ENCODE measurements at places on chromosomes 11 and 22.

- DNase-seq = no peak
These were observed 20.8 kb upstream of the LINC01488 start for GRCh38 chr11:69460540-69461257.

DNA sequence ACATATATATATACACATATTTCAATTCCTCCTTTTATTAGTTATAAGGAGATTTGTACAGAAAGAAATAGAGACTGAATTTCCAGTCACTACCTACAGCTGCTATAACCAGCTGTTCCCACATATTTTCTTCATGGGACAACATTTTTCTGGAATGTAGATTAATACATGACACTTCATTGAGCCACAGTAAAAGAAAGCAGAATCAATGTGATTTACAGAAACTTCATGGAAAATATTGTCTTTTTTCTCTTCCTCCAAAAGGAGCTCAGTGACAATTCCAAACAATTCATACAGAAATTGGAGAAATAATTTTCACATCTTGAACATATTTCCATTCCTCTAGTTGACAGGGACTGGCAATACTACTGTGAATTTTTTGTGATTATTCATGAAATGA lies 249.2 kb downstream of the DLG2 start:
- DNase-seq = no peak

DNA sequence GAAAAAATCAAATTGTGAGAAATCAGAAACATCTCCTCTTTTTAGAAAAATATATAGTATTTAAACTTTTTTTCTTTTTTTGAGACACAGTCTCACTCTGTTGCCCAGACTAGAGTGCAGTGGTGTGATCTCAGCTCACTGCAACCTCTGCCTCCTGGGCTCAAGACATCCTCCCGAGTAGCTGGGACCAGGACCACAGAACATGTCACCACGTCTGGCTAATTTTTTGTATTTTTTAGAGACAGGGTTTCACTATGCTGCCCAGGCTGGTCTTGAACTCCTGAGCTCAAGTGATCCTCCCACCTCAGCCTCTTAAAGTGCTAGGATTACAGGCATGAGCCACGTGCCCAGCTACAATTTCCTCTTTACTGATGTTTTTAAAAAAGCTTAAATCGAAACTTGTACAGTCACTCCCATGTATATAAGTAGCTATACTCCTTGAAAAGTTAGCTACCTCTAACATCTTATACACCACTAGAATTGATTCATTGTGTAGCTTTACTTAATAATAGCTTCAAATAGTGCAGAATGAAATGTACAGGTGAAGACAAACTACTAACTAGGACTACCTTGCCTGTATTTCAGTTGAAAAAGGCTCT lies 10.3 kb downstream of the EIF4G2 start:
- DNase-seq = no peak

- no peak for DNase-seq
These were observed 99.5 kb downstream of the MICAL3 start for GRCh38 chr22:17924735-17925364.

- DNase-seq = no peak
These were observed 145.5 kb downstream of the RBFOX2 start for GRCh38 chr22:35883031-35883620.

- DNase-seq = no peak
These were observed 24.6 kb downstream of the IGF2 start for GRCh38 chr11:2114430-2115241.

- DNase-seq = no peak
These were observed 6.8 kb upstream of the GGA1 start for GRCh38 chr22:37601540-37602442.

- DNase-seq = no peak
These were observed 4.8 kb downstream of the TRIM3 start for GRCh38 chr11:6468712-6469495.

- DNase-seq = peak; percentile 86
These were observed 10.5 kb upstream of the C11orf24 start for GRCh38 chr11:68282141-68282860.

- DNase-seq = no peak
These were observed 41.9 kb upstream of the TTLL12 start for GRCh38 chr22:43228863-43229262.

- no peak for DNase-seq
These were observed 113.4 kb downstream of the ZBTB16 start for GRCh38 chr11:114172871-114173444.

DNA sequence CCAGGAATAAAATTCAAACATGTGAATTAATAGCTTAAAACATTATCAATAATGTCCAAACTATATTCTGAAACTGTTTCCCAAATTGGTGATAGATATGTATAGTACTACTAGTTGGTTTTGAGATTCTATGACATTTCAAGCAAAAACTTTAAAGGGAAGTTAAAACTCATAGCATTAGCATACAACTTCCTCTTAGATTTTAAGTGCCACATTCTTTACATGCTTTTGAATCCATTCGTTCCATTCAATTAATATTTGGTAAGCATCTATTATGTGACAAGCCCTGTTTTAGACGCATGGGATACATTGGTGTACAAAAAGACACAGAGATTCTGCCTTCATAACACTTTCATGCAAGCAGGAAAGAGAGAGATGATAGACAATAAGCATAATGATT lies 8.9 kb downstream of the PATL1 start:
- DNase-seq = no peak

GRCh38 chr22:31923747-31924146 lies 20.6 kb upstream of the YWHAH start:
- DNase-seq = no peak

- DNase-seq = no peak
These were observed 721.4 kb downstream of the BRD1 start for GRCh38 chr22:49106096-49106841.

GRCh38 chr11:121553806-121554205 lies 101.0 kb upstream of the SORL1-AS1 start:
- DNase-seq = no peak

- no peak for DNase-seq
These were observed 30.5 kb downstream of the LRRC10B start for GRCh38 chr11:61539006-61539405.

- no peak for DNase-seq
These were observed 135.9 kb downstream of the DBX1 start for GRCh38 chr11:20024172-20024935.

DNA sequence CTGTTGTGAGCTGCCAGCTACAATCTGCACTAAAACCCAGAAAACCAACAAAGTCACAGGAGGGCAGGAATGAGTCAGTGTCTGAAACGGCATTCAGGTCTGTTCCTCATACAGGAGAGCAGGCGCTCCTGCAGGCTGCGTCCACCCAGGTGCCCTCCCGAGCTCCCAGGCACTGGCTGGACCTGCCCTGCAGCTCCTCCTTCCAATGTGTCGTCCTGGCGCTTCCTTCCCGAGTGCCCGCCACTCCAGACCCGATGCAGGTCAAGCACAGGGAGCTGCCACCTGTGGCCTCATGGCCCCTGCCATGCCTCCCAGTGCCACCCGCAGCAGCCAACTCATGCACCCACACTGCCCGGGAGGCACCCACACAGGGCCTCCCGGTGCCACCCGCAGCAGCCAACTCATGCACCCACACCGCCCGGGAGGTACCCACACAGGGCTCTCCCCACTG lies 12.0 kb downstream of the BRD1 start:
- DNase-seq = no peak

DNA sequence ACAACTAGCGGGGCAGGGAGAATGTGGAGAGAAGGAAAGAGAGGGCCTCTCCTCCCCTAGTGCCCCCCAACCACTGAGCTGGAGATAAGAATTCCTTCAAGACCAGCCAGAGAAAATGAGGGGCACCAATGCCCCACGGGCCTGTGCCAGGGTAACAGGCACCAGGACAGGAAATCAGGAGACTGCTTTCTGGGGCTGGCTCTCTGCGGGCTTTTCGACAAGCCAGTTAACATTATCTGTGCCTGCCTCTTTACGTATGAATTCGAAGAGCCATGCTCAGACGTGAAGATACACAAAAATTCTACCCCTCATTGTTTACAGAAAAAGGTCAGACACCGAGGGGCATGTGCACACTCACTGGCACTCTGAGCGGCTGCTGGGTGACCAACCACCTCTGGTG lies 52.1 kb downstream of the MYH9 start:
- no peak for DNase-seq

DNA sequence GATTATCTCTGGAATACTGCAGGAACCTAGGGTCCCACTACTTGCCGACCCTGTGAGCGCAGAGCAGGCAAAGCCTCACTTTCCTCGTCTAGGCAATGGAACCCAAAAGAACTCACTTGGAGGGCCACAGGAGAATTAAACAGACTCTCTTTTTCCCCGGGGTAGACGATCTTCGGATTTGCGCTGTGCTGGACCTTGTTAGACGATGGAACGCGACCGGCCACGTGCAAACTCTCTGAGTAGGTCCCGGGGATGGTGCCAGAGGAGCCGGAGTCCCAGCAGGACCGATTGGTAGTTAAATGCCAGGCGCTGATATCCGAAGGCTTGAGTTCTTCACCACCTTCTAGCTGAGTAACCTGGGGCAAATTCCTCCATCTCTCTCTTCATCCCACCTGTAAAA lies 1.0 kb upstream of the SLC1A2 start:
- no peak for DNase-seq

DNA sequence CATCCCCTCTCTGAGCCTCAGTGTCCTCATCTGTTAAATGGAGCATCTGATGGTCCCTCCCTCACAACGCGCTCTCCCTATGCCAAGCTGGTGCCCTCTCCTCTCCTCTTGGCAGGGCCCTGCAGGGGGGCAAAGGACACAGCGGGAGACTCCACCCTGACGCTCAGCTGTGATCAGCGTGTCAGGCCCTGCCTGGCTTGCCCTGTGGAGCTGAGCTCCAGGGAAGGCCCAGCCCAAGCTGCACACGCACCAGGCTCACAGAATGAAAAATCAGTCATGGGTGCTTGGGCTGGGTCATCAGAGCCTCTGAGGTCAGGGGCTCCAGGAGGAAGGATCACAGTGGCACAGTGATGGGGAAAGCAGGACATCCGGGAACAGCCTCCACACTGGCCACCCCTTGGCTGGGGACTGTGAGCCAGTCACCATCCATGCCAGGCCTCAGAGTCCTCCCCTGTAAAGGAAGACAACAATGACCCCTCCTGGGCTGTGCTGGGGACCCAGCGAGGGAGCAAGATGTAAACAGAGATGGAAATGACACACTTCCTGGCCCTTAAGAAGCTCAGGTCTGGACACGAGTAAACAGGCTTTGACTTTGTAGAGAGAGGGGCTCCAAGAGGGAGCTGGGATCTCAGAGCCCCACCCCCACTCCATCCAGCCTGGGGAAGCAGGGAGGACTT lies 36.6 kb downstream of the RPL3 start:
- no peak for DNase-seq

DNA sequence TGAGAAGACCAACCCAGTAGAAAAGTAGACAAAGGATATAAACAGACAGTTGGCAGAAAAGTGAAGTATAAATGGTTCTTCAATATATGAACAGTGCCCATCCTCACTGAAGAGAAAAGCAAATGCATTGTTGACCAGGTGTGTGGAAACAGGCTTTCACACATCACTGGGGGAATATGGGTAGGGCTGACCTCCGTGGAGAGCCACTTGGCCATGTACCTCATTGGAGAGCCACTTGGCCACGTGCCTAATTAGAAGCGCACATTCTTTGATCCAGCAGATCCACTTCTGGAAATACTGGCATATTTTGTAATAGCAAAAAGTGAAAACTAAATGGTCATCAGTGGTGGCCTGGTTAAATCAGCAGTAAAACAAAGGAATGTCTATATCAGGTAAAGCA lies 43.2 kb downstream of the PPP6R3 start:
- no peak for DNase-seq

DNA sequence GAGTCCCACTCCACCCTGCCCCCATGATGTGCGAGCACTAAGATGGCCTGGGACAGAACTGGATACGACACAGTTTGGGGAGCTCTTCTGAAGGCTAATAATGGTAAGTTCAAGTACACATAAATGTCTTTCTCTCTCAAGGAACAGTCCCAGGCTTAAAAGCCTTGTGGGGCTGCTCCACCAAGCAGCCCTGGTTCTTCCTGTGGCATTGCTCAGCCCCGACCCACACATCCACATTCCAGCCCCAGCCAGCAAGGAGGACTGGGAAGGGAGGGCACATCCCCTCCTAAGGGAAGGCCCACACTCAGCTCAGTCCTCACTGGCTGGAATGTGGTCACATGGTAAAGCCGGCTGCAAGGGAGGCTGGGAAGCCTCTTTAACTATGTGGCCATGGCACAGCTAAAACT lies 13.3 kb upstream of the MB start:
- no peak for DNase-seq

DNA sequence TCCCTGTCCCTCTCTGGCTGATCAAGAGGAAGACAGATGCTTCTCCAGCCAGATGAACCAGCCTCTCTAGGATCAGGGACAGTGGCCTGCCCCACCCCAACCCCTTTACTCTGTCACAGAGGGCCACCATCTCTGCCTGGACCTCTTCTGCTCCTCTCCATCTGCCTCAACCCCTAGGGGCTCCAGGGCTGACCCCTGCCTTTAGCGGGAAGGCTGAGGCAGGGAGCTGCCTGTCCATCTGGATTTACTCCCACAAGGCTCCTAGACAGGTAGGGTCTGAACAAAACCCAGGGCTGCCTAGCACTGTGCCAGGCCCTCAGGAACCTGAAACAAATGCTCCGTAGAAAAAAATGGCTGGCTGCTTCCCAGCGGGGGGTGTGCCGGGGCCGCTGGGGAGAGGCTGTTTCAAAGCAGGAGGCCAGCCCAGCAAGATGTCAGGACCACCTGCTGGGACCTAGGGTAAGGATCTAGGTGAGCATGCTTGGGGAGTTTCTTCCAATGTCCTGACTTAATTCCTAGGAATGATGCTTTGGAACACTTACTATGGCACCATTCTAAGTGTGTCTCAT lies 3.2 kb downstream of the CHST1 start:
- DNase-seq = no peak

DNA sequence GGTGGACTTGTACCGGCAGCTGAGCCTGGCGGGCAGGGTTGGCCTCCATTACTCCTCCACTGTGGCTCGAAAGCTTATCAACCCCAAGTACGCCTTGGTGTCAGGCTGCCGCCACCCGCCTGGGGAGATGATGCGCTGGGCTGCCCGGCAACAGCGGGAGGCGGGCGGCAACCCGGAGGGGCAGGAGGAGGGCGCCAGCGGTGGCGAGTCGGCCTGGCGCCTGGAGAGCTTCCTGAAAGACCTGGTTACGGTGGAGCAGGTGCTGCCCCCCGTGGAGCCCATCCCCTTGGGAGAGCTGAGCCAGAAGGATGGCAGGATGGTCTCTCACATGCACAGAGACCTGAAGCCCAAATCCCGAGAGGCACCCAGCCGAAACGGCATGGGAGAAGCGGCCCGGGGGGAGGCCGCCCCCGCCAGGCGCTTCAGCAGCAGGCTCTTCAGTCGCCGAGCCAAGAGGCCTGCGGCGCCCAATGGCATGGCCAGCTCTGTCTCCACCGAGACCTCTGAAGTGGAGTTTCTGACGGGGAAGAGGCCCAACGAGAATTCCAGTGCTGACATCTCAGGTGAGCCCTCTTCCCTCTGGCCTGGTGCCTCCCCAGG lies 26.7 kb downstream of the FAM83F start:
- no peak for DNase-seq
